ENCODE measurements at places on chromosomes 2 and 18.

GRCh38 chr18:25446972-25447371 lies 95.0 kb upstream of the ZNF521 start:
- no peak for DNase-seq

GRCh38 chr2:11938196-11938595 lies 191.8 kb downstream of the LPIN1 start:
- no peak for DNase-seq

GRCh38 chr2:3406501-3406900 lies 27.0 kb downstream of the TRAPPC12 start:
- DNase-seq, result no peak

DNA sequence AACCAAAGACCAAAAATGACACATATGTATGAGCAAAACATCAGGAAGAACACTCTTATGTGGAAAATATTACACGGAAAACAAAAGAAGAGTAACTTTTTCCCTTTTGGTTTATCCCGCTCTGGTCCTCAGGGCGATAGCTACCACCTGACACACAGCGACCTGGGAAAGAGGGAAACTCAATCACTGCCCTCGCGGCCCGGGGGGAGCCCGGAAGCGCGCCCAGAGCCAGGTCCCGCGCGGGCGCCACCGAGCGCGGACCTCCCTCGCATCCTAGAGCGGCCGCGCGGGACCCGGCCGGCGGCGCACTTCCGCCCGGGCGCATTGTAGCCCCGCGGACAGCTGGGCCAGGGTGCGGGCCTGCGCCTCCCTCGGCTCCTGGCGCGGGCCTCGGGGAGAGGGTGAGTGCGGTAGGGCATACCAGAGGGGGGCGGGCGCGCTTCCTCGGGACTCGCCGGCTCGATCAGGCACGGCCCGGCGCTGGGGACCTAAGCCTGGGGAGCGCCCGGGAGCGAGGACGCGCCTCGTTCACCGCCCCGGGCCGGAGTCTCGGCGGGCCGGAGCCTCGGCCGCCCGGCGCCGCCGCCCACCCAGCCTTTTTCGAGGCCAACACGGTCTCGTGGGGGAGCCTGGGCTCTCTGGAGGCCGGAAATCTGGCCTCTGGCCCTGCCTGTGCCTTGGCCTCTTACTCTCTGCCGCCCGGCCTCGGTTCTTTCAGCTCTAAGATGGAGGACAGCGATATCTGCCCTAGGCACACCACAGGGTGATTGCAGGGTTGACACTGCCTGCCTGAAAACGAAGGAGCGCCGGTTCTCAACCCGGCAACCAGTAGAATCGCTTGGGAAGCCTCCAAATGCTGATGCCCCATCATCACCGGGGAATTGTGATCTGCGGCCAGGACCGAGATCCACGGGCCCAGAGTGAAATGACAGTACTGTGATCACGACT lies at the start of gene ELAC1:
TSS of gene ELAC1 (plus strand) at position 327 of the 948 bp plus-strand sequence. CDS start 6,365 bp downstream, outside the sequence.
- DNase-seq, result peak; percentile 69

DNA sequence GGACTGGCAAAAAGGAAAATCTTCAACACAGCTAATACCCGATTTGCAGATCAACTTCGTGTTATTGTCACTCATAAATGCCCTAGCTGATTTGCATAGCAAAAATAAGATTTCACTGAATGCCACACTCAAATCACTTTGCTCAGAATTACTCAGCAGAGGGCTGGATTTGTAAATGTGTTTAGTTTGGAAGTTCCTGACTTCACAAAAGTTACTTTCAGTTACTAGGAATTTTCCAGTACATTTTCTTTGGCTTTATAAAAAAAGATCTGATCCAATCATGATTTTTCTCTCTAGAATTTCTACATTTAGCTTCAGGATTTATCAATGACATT lies 433.3 kb upstream of the ID2 start:
- DNase-seq, result no peak

- DNase-seq, result no peak
These were observed 35.0 kb downstream of the ADAM23 start for GRCh38 chr2:206478340-206478739.

All from CD4-positive, alpha-beta T cell treated with Interleukin-1 beta for 1 hour (primary cell).